ENCODE measurements at places on chromosomes 1 and 21.
A peak's percentile ranks its signal among the peaks of the same experiment; 100 is the strongest.

GRCh38 chr21:42295845-42296244 lies 19.4 kb downstream of the TFF3 start:
- DNase-seq = no peak

DNA sequence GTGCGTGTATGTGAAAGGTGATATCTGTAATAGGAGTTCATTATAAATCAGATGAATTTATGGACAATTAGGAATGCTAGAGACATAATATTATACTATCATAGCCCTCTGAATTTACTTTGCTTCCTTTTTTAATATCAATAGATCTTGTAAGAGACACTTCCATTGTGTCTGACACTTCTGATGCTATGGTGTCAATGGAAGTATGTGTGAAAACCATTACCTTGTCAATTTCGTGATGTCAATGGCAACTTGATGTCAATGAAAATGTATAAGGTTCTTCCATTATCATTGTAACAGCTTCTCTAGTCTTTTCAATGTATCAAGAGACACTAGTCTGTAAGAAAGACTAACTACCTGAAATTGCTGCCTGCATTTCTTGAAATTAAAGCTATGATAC lies 296.8 kb upstream of the DPYD start:
- no peak for DNase-seq

- DNase-seq = no peak
These were observed 304.0 kb downstream of the RRAGC start for GRCh38 chr1:38555594-38555993.

- peak; percentile 80 for DNase-seq
These were observed 10.8 kb downstream of the GPR3 start for GRCh38 chr1:27403065-27403726.

DNA sequence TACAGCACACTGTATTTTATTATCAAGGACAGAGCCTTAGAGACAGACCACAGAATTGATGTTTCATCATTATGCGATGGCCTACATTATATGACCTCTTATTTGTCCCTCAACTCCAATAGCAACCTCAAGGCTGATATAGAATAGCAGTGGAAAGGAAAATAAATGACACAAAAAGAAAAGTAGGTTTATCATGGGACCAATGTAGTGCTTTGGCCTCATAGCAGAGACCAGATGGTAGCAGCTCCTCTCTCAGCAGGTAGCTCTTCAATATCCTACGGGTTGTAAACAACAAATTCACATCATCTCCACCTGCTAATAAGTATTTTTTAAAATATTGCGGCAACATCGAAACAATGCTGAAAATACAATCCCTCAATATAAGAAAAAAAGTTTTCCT lies 25.2 kb downstream of the ANP32E start:
- DNase-seq = no peak

DNA sequence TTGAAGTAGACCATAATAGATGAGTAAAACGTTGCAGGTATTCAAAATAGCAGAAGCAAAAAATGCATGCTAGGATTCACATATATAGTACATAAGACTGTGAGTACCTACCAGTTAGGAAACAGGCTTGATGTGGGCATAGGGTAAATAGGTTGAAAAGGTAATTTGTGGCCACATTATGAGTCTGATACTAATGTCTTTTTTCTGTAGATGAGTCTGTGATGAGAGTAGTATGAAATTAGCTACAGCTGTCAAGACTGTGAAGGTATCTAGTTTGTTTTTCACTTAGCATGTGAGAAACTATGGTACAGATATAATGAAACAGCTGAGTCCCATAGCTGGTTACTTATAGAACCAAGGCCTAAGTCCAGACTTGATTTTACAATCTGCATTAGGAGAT lies 12.4 kb upstream of the SPATA1 start:
- no peak for DNase-seq

- no peak for DNase-seq
These were observed 11.2 kb downstream of the EXTL1 start for GRCh38 chr1:26032656-26033357.

GRCh38 chr1:40363721-40364120 lies 9.8 kb upstream of the SMAP2 start:
- no peak for DNase-seq

DNA sequence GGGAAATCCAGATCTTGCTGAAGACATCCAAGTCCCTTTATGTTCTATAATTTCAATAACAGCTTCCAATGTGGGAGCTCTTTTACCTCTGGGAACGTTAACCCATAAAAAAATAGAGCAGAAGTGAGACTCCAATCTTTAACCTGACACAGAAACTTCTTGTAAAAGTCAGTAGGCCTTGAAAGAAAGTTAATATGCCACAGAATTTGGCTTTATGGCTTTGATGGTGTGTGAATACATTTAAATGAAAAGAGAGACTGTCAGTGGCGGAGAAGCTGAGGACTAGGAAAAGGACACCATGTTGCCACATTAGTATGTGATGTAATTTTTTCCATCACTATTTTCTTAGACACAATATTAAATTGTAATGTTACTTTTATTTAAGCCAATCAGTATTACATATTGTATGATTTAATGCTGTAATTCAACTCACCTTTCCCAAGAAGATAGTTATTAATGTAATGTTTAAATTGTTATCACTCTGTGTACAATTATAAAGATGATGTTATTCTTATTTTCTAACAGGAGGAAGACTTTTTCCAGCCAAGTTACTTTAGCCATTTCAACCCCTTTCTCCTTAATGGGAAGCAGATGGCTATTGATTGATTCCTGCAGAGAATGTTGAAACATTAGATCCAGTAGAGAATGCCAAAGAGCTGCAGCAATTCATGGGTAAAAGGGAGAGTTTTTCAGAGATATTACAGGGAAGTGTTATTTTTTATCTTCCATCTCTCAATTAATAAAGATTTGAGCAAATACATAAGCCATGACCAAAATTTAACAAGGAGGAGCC lies 17.5 kb upstream of the CLDN8 start:
- no peak for DNase-seq

- DNase-seq = no peak
These were observed 22.1 kb upstream of the ATF3 start for GRCh38 chr1:212586206-212587015.

DNA sequence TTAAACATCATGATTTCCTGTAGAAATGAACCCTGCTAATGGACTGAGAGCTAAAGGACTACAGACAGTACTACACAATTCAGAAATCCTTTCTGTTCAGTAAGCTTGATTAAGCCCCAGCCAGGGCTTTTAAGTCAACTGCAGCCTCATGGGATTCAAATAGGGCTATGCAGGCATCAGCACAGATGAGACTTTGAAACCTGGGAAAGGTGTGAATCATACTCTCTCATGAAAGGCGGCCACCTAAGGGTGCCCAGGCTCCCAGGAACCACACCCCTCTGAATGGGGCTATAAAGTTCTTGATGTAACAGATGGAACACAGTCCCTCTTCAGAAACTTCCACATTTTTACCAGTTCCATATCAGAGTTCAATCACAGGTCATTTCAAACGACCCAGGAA lies 7.6 kb downstream of the SIPA1L2 start:
- DNase-seq = no peak

GRCh38 chr1:89367221-89367620 lies 3.4 kb downstream of the GBP6 start:
- no peak for DNase-seq

DNA sequence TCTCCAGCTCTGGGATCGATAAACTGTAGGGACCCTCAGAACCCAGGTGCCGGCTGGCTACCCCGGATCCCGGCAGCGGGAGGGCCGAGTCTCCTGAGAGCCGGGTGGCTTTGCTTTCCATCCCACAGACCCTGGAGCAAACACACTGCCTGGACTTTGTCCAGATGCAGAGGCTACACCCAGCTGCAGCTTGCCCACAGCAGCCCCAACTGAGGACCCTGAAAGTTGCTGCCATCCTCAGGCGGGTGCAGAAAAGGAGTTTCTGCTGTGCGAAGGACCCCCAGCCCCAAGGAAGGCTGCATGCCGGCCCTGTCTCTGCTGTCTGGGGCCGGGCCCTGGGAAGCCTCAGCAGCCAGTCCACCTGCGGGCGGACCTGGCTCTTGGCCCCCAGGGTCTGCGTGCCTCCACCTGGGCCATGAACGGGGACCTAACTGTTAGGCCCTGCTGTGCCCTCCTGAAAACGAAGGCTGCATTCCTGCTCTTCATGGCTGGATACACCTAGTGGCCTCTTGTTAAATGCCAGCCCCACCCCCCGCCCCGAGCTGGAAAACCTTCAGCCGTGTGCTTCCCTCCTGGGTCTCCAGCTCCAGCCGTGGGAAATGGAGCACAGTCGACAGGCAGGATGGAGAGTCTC lies 97.5 kb upstream of the ARHGEF16 start:
- DNase-seq = no peak

- no peak for DNase-seq
These were observed 37.3 kb upstream of the RUNX1 start for GRCh38 chr21:35086357-35086756.

GRCh38 chr1:45647248-45648021 lies 23.6 kb upstream of the CCDC17 start:
- DNase-seq = no peak

- no peak for DNase-seq
These were observed 59.2 kb downstream of the SLC25A24 start for GRCh38 chr1:108140936-108141335.

DNA sequence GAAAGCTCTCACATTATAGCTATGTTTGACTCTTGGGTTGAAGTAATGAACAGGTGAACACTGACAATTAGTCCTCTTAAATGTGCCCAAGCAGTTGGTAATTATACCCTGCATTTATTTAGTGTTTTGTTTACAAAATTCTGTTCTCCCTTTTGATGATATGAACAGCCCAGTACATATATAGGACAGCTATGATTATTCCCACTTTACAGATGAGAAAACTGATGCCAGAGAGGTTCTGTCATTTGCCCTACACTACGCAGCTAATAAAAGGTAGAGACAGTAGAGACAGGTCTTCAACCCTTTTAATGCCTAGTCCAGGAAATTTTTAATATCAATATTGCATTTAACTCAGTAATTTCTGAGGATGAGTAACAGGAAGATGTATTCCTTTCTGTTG lies 46.1 kb upstream of the DNAJC6 start:
- no peak for DNase-seq

DNA sequence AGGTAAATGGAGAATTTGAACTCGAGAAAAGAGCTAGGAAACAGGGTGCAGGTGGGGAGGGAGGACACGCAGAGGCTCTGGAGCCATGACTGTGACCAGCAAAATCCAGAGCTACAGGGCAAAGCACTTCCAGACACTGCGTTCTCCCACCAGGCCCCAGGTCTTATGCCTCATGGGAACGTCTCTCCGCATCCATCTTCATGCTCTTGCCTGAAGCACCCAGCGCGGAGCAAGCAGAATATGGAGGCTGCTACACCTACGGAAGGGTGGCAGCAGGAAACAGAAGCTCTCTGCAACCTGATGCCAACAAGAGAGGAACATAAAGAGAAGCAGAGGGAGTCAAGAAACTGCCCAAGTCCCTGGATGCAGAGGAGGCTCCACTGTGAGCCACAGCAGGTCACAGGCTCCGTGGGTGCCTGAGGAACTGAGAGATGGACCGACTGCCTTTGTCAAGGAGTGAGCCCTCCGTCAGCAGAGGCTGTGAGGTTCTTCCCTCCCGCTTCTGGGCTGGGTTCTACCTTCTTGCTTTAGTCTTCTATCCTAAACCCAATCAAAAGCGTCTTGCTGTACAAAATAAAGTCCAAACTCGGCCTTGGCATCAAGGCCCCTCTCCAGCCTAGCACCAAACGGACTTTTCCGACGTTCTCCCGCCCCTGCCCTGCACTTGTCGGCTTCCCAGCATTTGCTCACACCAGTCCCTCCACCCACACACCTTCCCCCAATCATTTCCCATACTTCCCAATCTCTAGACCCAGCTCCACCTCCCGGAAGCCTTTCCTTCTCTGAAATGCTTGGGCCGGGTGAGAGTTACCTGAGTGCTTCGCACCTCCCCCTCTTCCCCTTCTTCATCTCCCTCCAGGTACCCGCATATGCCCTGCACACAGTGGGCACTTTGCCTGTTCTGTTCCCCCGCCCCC lies 930 bp downstream of the DHCR24 start:
- peak; percentile 69 for DNase-seq

DNA sequence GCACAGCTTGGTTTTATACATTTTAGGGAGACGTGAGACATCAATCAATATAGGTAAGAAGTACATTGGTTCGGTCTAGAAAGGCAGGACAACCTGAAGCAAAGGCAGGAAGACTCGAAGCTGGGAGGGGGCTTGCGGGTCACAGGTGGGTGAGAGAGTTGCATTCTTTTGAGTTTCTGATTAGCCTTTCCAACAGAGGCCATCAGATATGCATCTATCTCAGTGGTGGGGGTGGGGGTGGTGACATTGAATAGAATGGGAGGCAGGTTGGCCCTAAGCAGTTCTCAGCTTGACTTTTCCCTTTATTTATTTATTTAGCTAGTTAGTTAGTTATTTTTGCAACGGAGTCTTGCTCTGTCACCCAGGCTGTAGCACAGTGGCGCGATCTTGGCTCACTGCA lies 85.6 kb downstream of the WDR4 start:
- no peak for DNase-seq

- DNase-seq = no peak
These were observed at the start of gene RGS18 for GRCh38 chr1:192158181-192158580. Gene RGS18, plus strand, starts transcription at chr1:192158462. Its CDS starts 176 bp downstream, at chr1:192158638.

DNA sequence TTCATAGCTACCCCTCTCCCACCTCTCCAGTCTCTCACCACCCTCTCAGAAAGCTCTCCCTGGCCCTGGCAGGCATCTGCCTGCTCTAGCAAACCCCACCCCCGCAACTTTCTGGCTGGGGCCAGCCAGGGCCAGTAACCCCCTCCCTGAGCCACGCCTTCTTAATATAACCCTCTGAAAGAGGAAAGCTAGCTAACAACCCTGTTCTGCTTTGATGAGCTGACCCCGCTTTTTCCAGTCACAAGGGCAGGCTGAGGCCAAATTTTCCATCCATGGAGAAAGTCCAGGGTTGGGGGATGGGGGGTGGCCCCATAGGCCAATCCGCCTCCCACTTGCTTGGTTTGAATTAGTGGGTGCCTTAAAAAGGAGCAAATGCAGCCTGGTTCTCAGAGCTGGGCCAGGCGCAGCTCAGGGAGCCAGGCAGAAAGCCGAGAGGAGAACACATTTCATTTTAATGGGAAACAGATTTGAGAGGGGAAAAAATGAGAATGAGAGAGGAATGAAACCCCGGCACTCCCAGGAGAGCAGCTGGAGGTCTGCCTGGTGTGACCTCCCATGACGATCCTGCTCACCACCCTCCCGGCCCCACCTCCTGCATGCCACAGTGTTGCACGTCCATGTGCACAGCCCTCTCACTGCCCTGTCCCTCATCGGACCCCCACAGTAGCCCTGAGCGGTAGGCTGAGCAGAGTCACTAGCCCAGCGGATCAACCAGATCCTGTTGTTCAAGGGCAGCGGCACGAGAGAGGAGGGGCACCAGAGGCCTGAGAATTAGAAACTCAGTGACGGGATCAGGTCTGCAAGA lies 62.3 kb downstream of the OPTC start:
- DNase-seq = peak; percentile 89

- peak; percentile 31 for DNase-seq
These were observed 30.5 kb downstream of the SLC30A1 start for GRCh38 chr1:211548321-211549091.

- no peak for DNase-seq
These were observed 10.5 kb upstream of the PKP1 start for GRCh38 chr1:201272799-201273198.

All from kidney (tissue), 22 donors.